ENCODE measurements at places on chromosomes 6 and 20.

GRCh38 chr6:85459224-85459901, 9.5 kb downstream of the NT5E start:
- DNase-seq, result no peak

GRCh38 chr6:157150076-157150475, 173.2 kb downstream of the TMEM242 start:
- DNase-seq, result no peak

- no peak for DNase-seq
These were observed 14.5 kb downstream of the NOL4L start for GRCh38 chr20:32570401-32571190.

GRCh38 chr6:13711733-13712598, at the start of gene RANBP9:
RANBP9 (minus strand) TSS chr6:13711835; CDS start chr6:13711505, 330 bp downstream.
- DNase-seq, result peak; percentile 93

DNA sequence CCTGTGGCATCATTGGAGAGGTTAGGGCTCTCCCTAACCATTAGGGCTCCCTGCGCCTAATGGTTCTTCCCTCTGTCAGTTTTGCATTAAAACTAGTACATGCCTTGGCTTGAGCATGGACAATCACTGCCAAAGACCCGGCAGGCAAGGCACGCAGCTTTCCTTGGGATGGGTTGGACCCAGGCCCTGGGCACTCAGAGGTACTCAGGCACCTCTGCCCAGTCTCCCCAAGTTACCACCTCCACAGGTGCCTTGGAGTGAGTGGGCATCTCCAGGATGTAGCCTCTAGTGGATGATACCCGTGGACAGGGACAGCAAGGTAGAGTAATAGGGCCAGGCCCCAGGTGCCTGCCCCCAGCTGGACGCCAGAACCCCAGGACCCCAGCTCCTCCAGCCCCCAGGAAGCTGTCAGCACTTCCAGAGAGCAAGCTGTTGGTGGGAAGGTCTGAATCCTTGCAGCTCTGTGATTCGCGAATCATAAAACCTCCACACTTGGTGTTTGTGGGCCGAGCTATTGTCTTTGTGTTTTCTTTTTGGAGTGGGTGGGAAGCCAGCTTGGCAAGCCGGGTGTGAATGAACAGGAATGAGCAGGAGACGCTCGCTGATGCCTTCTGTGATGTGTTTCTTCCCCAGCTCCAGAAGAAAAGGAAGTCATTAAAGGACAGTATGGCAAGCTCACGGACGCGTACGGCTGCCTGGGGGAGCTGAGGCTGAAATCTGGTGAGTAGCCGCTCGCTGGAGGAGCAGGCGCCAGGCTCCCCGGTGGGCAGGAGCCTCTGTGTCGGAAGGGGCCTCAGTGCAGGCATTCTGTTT, 35.1 kb downstream of the SYNJ2 start:
- no peak for DNase-seq

DNA sequence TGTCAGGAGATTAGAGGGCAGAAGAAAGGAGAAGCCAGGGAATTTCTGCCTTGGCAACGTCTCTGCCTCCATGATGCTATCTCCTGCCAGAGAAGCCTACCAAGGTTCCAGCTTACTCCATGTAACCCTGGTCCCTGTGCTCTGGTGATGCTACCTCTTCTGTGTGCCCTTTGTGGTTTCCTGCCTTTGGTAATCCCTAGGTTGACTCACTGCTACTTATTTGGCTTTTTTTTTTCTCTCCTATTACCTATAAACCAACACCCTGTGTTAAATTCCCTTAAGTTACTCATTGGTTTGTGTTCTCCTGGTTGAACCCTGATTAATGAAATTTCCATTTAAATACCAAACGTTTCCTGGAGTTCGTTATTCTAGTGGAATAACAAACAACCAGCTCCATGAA, 527.8 kb upstream of the FLRT3 start:
- DNase-seq, result no peak

Data from ELF-1 (cell line).